CMK (cell line): ENCODE measurements at places on chromosomes 4 and X.

- no peak for DNase-seq
Observed at GRCh38 chrX:123188081-123188480, 4.0 kb downstream of the GRIA3 start.

DNA sequence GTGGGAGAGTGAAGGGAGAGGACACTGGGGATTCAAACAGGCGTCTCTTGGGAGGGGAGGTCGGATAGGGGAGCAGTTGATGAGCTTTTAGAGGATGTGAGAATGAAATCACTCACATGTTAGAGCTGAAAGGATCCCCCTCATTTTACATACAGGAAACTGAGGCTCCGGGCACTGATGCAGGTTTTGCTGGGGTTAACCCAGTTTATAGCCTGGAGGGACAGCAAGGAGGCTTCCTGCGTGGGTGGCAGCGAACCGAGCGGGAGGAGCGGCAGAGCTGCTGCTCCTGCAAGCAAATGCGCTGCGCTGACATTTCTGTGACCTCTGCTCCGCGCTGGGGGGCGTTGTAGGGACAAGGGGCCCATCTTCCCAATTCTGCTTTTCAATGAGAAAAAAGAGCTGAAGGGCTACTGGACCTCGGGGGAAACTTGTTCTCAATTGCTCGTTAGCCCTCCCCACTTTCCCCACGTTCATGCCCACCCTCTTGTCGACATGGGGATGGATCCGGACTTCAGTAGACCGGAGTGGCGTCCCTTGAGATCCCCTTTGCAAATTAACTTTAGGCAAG, 1.2 kb upstream of the NEUROG2 start:
- DNase-seq = no peak

- DNase-seq = no peak
Observed at GRCh38 chr4:23006756-23007155, 314.0 kb downstream of the GBA3 start.

DNA sequence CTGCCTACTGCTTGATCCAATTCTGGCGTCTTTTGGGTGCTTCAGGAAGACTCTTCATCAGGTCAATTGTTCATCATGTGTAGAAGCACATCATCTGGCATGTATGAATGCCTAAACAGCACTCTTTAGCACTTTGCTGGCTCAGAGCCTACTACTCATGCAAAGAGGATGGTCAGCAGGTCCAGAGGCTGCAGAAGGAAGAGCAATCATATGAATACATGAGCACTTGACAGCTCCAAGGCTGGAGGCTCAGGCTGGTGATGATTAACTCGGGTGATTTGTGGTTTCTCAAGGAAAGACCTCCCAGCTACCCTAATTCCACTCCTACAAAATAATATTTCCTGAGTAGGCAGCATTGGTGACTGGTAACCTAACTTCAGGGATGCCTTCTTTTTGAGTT, 103.8 kb upstream of the CXCL13 start:
- DNase-seq = no peak
